Activated CD8-positive, alpha-beta T cell treated with anti-CD3 and anti-CD28 coated beads, Interleukin-2, amount 10 ng/mL, durations not matched to agents 7 days and 5 days (primary cell): ENCODE measurements at places on chromosomes 1 and 21. TPM values are rescaled to one million over a fixed set of nuclear protein-coding genes. Genes with fewer than 3 reads are reported as not detected.

The RNF186 gene
- not detected for total RNA-seq

The MYBPH gene
- not detected for total RNA-seq

The FDPS gene
- 271 TPM for total RNA-seq

The PLCH2 gene
- 11.8 TPM for total RNA-seq

The IL12RB2 gene
- 17.3 TPM for total RNA-seq

The OR2L2 gene
- total RNA-seq, result not detected

The CCDC27 gene
- total RNA-seq, result not detected

The PDE4B gene
- 24.3 TPM for total RNA-seq

GRCh38 chr1:24536391-24536840 is 19.5 kb upstream of the NCMAP start:
- peak; percentile 77 for DNase-seq

DNA sequence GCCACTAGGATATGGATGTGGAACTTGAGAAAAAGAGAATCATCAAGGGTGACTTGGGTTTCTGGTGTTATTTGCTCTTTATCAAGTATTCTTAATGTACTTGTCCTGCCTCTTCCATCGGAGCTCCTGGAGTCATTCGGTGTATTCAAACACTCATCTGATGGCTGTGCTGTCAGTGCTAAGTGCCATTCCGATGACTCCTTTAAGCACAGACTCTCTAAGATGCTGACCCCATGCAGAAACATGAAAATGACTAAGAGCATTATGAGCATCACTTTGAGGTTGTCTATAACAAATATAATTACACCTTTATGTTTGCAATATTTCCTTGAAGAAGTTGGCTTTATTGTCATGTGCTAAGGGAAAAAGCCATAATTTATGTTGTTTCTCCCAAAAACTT is 11.3 kb upstream of the RPL5 start:
- no peak for DNase-seq

GRCh38 chr1:172585861-172586260 is 52.9 kb downstream of the SUCO start:
- no peak for DNase-seq

- no peak for DNase-seq
Measured at GRCh38 chr1:90993245-90993644, 28.6 kb downstream of the ZNF644 start.

GRCh38 chr1:176073524-176074157 is 133.4 kb downstream of the COP1 start:
- peak; percentile 50 for DNase-seq

DNA sequence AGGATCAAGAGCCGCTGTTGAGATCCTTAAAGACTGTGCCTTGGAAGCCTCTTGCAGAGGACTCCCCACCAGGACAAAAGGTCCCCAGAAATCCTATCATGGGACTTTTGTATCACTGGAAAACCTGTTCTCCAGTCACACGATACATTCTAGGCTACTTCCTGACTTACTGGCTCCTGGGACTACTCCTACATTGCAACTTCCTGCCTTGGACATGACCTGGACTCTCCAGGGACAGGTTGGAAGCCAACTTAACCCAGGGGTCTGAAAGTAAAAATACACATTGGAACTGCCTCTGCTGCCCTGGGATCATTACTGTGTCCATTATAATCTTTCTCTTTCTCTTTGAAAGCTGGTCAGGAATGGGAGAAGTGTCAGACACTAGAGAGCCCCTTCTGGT is 9.9 kb downstream of the PIGV start:
- DNase-seq, result no peak

GRCh38 chr1:18481921-18482701 is 1.4 kb downstream of the KLHDC7A start:
- DNase-seq, result no peak

- no peak for DNase-seq
Measured at GRCh38 chr1:51729824-51730301, 113.0 kb downstream of the OSBPL9 start.

- no peak for DNase-seq
Measured at GRCh38 chr1:4062992-4063391, 162.9 kb upstream of the C1orf174 start.

DNA sequence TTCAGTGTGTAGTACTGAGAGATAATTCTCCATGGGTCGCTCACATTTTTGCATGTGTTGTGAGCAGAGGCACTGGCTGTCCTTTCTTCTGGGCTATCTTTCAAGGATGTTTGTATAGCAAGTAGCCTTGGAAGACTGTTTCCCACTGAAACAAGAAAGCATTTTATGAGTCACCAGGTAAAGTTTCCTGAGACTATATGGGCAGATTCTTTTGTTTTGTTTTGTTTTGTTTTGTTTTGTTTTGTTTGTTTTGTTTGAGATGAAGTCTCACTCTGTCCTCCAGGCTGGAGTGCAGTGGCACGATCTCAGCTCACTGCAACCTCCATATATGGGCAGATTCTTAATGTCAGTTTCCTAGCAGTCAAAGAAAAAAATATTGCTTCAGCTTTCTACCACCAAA is 912.6 kb downstream of the TTLL7 start:
- no peak for DNase-seq

DNA sequence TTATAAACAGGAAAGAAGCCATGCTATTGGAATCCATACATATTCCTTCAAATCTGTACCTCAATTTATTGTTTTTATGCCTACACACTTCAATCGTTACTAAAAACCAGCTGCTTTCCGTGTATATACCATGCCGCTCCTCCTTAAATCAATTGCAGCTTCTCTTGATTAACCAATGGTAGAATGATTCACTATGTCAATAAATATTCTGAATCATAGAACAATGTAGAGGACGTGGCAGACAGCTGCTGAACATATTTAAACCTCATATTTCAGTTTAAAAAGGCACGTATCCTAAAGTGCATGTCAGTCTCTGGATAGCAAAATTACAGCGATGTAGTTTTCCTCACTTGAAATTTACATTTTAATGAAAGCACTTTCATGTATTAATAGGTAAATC is 100.4 kb downstream of the MRPL39 start:
- no peak for DNase-seq

GRCh38 chr1:67336783-67337182 is 29.1 kb downstream of the IL12RB2 start:
- peak; percentile 66 for DNase-seq

GRCh38 chr1:172469717-172470116 is 25.8 kb upstream of the PIGC start:
- no peak for DNase-seq

DNA sequence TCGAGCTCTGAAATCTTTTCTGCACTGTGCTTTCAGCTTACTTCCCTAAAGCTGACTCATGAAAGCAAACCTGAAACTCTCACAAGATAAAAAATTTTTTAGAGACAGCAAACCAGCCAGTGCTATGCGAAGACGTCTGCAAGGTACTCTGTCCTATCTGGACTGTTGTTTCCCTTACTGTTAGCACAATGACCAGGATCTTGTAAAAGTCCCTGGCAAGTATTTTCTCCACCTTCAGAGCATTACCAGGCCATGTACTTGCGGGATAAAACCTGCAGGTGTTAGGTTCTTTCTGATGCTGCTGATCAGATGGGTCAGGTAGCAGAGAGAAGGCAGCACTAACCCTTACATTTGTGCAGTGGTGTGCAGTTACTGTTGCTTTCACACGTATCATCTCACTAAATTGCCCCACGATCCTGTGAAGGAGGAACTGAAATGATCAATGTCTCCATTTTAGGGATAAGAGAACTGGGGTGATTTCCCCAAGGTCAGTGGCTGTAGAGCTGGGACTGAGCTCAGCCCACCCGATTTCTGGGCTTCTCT is 56.6 kb downstream of the PLXNA2 start:
- DNase-seq, result no peak

DNA sequence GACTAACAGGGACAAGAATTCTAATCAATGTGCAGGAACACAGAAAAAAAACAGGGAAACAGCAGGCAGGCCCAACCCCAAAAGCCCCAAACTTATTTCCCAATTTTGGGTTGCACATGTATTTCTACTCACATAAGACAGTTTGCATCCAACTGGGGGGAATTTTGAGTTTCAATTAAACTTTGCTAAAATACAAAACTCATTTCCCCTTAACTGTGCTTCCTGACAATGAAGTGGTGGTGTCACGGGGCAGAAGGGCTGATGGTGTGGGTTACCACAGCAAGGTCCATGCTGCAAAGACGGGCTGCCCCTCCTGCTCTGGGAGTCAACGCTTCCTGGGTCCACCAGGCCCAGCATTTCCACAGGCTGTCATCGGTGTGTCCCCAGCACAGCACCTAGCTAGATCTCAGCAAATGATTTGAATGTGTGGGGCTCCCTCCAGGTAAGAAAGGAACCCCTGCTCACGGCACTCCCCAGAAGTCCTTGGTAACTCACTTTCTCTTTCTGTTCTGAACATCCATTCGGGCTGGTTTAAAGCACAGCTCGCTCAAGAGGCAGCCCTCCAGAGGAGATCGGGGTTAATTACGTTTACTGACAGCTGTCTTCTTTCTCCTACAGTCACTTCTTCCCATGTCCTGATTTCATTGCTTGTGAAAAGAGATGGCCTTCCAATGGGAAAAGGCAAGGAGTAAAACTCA is 27.4 kb downstream of the HIVEP3 start:
- peak; percentile 81 for DNase-seq

DNA sequence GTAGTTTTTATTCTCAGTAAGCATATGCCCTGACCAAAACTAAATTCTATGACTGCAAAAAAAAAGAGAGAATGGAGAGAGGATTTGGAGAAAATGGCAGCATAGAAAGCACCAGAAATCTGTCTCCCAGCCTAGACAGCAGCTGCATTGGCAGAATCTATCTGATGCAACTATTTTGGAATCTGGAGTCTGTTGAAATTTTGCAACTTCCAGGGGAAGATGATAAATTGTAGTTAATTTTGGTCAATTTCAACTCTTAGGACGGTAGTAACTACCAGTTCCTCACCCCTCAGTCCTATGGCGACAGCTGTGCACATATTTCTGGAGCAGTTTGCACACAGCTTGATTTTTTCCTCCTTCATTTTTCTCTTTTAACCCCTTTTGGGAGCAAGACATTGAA is 10.9 kb downstream of the EXO5 start:
- DNase-seq, result no peak

DNA sequence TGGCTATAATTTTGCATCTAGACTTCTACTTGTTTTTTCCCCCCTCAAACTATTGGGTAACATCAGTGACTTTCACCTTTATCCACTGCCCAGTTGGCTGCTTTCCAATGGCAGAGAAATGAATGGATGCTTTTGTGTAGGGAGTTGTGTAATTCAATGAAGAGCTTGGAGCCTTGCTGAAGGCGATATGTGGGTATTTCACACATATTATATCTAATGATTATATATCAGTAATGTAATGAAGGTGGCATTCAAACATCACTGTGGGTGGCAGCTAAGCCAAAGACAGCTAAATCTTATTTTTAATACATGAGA is 81.2 kb downstream of the TGFB2 start:
- no peak for DNase-seq

DNA sequence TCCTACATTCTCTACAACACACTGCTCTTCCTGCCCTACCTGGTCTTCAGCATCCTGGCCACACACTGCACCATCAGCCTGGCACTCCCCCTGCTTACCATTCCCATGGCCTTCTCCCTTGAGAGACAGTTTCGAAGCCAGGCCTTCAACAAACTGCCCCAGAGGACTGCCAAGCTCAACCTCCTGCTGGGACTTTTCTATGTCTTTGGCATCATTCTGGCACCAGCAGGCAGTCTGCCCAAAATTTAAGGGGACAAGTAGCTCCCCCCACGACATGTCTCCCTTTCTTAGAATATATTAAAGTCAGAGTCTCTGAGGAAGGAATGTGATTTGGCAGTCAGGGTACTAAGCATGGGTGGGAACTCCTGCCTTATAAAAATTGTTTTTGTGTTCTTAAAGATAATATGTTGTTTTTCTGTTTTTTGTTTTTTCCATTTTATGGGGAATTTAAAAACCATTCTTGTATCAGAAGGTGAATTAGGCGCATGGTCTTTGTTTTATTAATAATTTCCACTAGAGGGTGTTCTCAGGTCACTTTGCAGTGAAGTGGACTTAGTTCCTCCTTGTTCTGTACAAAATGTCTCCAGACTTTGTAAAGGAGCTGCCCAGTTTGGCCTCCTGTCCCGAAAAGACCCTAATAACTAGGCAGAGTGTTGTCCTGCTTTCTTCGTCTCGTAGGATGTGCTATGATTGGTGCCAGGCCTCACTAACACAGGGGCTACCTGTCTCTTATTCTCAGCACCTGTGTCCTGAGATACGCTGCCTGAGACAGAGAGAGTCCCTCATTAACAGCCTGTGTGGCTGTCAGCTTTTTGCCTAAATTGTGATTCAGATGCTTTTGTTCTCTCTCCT is 13.1 kb downstream of the UBIAD1 start:
- no peak for DNase-seq

DNA sequence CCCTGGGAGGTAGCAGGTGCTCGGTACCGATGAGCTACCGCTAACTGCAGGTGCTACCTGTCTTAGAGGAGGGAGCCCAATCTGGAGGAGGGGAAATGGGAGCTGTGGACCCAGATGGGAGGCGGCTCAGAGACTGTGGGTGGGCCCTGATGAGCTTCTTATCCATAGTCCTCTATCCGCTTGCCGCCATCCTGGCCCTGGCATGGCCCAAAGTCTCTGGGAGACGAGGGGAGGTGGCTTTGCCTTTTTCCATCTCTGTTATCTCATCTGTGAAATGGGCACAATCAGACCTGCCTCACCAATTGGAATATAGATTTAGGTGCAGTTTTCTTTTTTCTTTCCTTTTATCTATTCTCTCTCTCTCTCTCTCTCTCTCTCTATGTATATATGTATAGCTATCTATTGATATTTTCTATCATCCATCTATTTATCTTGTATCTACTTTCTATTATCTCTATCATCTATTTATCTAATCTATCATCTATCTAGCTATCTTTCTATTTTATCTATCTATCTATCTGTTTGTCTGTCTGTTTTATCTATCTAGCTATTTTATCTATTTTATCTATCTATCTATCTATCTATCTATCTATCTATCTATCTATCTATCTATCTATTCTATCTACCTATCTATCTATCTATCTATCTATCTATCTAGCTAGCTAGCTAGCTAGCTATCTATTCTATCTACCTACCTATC is 16.5 kb downstream of the TNFRSF1B start:
- DNase-seq, result no peak

GRCh38 chr1:18234790-18235242 is 127.2 kb downstream of the IGSF21 start:
- peak; percentile 22 for DNase-seq

GRCh38 chr1:210908257-210908656 is 225.7 kb downstream of the KCNH1 start:
- DNase-seq, result no peak

- DNase-seq, result peak; percentile 27
Measured at GRCh38 chr1:230632273-230632873, 9.9 kb upstream of the COG2 start.

GRCh38 chr1:55645270-55645669 is 430.1 kb upstream of the USP24 start:
- DNase-seq, result no peak

DNA sequence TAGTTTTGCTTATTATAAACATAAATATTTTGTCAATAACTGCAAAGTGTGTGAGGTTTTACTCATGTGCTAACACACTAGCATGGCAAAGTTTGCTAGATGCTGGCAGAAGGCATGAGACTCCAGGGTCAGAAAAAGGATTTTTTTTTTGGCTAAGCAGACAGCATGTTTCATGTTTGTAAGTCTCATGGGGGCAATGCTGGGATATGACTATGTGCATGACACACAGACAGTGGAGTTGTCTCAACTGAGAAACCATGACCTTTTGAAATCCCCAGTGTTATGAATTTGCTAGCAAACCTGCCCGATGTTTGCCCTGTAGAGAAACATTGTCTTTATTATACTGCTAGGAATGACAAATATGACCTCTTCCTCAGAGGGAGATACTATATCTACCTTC is 448.2 kb downstream of the BRINP3 start:
- DNase-seq, result no peak
